GM12891 (cell line): ENCODE measurements at places on chromosomes 7 and 10.
A peak's percentile ranks its signal among the peaks of the same experiment; 100 is the strongest.

DNA sequence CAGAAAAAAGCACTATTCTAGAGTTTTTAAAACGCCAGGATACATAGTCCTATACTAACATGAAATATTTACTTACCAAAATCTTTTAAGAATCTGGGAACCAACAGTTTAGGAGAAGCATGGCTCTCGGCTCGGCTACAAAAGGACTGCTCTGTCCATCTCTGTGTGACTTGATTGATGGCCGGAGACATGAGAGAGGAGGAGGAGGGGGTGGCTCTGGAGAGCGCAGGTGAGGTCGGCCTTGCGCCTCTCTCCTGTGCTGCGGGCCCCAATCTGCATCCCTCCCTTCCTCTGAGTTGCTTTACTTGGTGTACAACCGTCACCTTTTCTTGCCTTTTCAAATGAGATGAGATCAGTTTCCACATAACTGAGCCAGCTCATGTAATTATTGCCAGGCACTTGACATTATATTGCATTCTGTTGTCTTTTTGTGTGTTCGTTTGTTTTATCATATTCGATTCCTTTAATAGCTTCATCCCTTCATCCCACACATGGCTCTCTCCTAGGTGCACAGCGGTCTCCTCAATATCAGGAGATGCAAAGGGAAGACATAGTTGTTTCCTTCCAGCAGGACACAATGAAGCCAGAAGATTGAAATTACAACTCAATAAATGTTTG, 87.8 kb upstream of the KLF6 start:
- no peak for DNase-seq

GRCh38 chr10:125187238-125188194, 27.2 kb upstream of the CTBP2 start:
- DNase-seq: no peak

- no peak for DNase-seq
These were observed 77.4 kb upstream of the PRR15 start for GRCh38 chr7:29486191-29486700.

DNA sequence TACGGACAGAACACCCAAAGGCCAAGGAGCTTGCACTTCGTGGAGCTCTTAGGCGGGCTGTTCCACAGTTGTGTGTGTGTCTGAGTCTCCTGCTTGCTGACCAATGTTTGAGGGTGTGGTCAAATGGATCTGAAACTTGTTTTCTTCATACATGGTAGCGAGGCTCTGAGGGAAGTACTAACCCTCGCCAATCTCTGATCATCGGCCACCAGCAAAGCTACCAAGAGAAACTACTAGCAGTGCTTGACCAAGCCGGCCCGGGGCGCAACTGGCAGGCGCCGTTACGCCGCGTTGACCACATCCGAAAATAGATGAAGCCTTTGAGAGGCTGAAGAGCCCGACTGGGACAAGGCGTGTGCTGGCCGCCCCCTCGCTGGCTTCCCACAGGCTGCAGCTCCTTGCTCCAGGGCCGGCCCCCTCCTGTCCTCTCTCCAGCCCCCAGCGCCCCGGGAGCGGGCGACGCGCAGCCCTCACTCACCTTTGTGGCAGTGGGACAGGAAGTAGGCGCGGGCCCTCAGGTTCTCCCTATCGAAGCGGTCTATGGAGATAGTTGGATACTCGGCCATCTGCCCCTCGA, 384 bp downstream of the DCLRE1C start:
- peak; percentile 17 for DNase-seq

- no peak for DNase-seq
These were observed 658 bp upstream of the PTPRN2 start for GRCh38 chr7:158588085-158588877.

GRCh38 chr10:62582804-62583208, 208.6 kb downstream of the ZNF365 start:
- DNase-seq: no peak

DNA sequence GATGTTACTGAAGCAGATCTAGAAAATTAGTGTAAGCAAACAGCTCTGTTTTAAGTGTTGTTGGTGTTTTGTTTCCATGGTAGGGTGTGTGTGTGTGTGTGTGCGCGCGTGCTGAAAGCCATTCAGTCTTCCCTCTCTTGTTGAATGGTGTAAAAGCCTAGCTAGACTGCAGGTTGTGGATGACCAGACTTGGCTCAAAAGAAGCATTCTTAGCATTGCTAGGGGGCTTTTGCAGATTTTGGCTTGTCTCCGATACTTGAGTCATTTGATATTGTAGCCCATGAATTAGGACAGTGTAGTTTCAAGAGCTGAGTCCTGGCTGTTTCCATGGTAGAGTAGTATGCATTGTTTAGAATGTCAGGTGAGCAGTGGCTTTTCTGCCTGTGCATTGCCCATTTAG, 99.1 kb downstream of the SND1 start:
- DNase-seq: no peak

GRCh38 chr10:28668363-28669226, 8.7 kb upstream of the BAMBI start:
- DNase-seq: no peak

DNA sequence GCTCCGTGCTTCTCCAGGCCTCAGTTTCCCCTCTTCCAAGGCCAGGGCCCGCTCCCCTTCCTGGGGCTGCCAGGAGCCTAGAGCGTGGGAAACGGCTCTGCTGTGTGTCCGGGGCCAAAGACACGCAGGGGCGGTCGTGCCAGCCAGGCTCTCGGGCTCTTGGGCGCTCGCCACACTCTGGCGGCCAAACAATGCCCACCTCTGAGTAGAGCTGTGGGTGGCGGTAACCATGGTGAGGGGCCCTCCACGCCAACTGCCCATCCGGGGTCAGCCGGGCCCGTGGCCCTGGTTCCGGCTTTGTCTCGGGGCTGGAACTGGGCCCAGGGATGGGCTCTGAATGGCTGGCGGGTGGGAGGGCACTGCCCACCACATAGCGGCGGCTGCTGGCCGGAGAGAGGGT, 16.0 kb downstream of the GRIFIN start:
- no peak for DNase-seq

DNA sequence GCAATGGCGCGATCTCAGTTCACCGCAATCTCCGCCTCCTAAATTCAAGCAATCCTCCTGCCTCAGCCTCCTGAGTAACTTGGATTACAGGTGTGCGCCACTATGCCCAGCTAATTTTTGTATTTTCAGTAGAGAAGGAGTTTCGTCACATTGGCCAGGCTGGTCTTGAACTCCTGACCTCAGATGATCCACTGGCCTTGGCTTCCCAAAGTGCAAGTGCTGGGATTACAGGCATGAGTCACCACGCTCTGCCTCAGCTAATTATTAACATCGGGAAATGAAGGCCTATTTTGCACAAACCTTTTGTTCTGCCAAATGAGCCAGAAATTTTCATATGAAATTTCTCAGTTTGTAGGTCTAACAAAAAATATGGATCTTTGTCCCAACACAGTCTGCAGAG, 106.7 kb upstream of the ODAD2 start:
- DNase-seq: no peak

- no peak for DNase-seq
These were observed 33.3 kb downstream of the CHCHD3 start for GRCh38 chr7:133048589-133048988.

DNA sequence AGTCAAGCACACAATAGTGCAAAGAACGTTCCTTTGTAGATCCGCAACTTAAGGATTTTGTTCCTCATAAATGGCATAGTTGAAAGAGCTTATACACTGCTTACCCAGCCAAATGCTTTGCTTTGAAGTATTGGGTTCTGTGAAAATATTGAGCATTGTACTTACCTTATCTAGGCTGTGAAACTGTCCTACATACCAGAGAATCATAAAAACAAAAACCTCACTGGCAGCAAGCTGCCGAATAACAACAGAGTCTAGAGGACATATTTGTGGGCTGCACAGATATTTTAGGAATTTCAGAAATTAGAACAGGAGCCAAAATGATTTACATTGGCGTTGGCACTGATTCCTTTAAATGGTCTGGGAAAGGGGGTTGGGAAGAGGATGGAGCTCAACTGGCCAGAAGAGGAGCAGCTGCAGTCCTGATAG, 174.8 kb downstream of the RTKN2 start:
- DNase-seq: no peak

DNA sequence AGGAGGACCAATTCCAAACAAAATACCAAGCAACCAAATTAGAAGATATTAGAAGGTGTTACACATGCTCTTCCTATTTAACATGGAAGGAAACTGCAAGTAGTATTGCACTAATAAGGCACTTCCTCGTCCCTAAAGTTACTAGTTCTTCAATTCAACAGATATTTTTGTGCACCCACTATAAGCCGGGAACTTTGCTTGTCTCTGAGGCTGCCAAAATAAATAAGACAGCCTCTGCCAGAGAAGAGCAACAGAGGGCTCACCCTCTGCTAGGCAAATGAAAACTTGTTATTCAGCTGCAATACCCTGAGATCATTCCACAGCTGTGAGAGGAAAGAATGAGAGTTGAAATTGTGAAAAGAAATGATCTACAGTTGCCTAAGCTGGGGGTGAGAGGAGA, 37.4 kb upstream of the GSAP start:
- DNase-seq: no peak

DNA sequence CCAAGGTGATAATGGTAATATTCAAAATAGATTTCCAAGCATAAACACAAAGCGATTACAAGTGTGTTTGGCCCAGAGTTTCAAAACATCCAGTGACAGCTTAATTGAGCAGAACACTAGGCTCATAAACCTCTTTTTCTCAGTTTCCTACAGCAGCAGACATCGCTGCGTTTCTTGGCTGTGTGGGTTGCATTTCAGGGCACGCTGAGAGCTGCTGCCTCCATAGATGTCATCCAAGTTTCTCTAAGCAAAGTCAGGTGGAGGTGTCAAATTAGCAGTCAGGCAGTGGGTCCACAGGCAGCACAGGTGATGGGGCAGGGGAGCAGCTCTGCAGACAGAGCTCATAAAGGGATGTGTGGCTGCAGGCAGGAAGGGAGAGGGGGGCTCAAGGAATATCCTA, 50.5 kb upstream of the COL13A1 start:
- no peak for DNase-seq

DNA sequence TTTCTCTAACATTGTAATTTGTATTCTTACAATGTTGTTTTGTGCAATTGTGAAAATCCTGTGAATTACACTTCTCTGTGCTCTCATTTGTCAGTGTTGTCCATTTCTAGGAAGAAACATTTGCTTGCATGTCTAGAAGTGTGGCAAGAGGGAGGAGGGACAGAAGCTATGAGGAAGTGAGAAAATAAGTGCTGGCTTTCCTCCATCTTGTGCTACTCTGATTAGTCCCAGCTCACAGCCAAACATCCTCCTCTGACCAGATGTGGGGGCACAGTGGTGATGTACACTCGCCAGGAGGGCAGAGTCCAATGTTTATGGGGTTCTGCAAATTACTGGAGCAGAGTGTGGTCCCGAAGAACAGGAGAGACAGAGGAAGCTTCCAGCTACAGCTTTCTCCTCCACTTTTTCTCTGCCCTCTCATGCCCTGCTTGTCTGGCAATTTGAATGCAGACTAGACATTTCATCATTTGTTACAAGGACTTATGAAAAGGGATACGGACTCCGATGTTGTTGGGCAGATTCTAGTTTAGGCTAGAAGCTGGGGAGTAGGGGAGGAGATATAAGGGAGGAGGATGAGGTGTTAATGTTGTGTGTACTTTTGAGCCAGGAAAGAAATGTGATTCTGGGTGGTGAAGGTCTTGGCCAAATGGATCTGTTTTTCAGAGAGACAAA, 131.0 kb upstream of the C1GALT1 start:
- no peak for DNase-seq

DNA sequence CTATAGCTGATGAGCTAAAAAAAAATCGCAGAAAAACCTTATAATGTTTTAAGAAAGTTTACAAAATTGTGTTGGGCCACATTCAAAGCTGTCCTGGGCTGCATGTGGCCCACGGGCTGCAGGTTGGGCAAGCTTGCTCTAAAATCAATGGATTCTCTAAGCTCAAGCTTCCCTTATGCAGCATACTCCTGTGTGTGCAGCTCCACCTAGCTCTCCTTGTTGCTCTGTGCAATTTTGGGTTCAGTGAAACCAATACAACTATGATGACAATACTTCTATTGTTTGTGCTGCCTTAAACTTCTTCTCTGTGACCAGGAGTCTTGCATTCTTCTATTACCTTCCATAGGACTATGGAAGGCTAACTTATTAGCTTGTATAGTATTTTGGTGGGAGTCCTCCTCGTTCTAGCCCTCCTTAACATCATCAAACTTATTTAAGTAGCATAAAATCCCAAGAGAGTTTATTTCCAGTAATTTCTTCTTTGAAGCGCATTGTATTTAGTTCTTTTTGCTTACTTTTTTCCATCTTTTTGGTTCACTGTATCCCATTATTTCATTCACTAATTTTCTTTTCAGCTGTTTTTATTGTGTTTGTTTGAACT, 170.9 kb upstream of the SMIM30 start:
- peak; percentile 11 for DNase-seq

GRCh38 chr10:131312478-131312836, 936 bp upstream of the TCERG1L start:
- no peak for DNase-seq

DNA sequence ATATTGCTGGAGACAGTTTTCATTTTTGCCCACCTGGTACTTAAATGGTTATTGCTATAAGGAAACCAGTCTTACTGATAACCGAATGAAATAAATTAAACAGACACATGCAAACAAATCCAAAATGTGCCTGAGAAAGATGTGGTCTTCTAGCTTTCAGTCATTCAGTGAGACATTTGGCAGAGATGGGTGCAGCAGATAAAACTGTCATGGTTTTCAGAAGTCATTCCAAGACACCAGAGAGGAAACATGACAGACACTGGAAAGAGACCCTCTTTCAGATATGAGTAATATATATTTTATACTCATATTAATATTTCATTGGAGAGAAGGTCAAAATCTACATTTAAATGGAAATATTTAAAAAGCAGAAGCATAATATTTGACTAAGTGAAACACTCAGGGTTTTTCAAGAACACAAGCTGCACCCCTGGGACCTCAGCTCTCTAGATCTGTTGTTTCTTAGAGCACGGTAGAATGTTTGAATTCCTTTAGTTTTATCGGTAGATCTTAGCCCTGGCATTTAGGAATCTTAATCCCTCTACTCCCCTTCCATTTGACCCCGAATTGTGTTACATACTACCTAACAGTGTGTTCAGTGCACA, 246.1 kb downstream of the AUTS2 start:
- DNase-seq: no peak

GRCh38 chr7:92115821-92116220, 18.5 kb downstream of the CYP51A1 start:
- DNase-seq: no peak

- DNase-seq: no peak
These were observed 63.8 kb downstream of the CALML3 start for GRCh38 chr10:5588603-5589002.

GRCh38 chr10:29998142-29998808, 61.1 kb downstream of the JCAD start:
- DNase-seq: peak; percentile 63

GRCh38 chr10:3647074-3647473, 137.9 kb downstream of the KLF6 start:
- no peak for DNase-seq

GRCh38 chr10:118804262-118804773, 49.5 kb upstream of the CACUL1 start:
- DNase-seq: no peak

GRCh38 chr10:77313066-77313750, 324.4 kb downstream of the KCNMA1 start:
- no peak for DNase-seq

DNA sequence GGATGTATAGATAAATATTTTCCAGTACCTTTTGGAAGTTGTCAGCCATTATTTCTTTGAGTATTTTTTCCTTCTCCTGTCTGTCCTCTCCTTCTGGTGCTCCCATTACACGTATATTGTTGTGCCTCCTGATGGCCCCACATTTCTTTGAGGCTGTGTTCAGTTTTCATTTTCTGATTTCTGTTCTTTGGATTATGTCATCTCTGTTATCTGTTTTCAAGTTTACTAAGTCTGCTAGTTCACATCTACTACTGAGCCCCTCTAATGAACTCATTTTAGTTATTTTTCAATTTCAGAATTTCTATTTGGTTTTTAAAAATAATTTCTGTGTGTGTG, 16.3 kb downstream of the RBM33 start:
- no peak for DNase-seq

GRCh38 chr10:50369931-50370330, 118.6 kb upstream of the ASAH2 start:
- no peak for DNase-seq
